Right atrium auricular region (tissue), 2 donors: ENCODE measurements at places on chromosomes 7 and 10. TPM values are rescaled to one million over a fixed set of nuclear protein-coding genes. Genes with fewer than 3 reads are reported as not detected.
A peak's percentile ranks its signal among the peaks of the same experiment; 100 is the strongest.

DNA sequence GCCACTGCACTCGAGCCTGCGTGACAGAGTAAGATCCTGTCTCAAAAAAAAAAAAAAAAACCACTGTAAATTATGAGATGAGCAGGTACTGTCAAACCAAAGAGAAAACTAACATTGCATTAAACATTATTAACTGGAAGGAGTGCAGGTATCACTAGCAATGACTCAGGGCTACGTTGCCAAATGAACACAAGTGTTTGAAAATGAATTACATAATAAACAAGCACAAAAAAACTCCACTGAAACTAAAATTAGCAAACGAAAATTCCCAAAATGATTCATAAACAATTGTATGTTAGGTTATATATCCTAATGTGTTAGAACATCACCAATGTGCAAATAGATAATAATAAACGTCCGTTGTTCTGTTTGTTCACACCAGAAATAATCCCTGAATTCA lies 42.8 kb downstream of the NSUN6 start:
- no peaks in the 10 kb centered on the region for H3K4me1 ChIP-seq
- no peak overlapping the region for H3K27ac ChIP-seq
- DNase-seq = no peak
- H3K36me3 ChIP-seq = no peaks in the 10 kb centered on the region

DNA sequence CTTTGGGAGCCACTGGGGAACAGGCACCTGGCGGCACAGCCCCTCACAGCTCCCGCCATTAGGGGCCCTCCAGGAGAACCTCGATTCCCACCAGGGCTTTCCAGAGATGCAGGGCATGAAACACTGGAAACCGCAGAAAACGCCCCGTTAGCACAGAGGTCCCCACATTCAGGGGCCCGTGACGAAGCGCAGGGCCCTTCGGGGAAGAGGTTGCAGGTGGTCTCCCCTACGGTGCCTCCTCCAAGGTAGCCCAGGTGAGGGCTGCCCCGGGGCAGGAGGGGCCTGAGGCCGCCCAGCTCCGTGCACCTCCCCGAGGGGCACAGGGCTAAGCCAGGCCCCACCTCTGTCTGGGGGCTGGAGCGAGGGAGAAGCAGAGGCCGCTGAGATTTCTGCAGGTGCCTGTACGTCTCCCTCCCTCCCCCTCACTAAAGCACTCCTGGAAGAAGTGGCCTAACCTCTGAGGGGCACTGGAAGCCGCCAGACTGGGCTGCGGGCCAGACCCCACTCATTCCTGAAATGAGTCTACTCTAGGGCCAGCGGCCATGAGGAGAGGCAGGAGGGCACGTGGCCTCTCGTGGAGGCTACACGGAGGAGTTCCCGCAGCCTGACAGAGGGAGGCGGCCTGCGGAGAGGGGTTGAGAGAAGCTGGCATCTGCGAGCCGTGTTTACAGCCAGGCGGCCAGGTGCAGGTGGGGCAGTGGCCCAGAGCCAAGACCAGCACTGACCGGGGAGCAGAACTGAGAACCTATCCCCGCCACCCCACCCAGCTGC lies 6.9 kb downstream of the PDGFA start:
- H3K27ac ChIP-seq = peak overlapping the region; percentile 96
- no peaks in the 10 kb centered on the region for H3K27me3 ChIP-seq

DNA sequence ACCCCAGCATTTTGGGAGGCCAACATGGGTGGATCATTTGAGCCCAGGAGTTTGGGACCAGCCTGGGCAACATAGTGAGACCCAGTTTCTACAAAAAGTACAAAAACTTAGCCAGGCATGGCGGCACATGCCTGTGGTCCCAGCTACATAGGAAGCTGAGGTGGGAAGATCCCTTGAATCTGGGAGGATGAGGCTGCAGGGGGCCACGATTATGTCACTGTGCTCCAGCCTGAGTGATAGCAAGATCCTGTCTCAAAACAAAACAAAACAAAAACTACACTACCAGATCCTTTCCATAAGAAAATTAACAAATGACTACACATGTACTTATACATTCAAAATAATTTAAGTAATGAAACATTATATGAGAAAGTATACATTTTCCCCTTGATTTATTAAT lies 116.4 kb upstream of the KLF6 start:
- H3K27ac ChIP-seq = no peak overlapping the region
- H3K4me3 ChIP-seq = no peak overlapping the region
- H3K36me3 ChIP-seq = no peaks in the 10 kb centered on the region

Gene CFTR
- 1.3 TPM for total RNA-seq

GRCh38 chr10:89873055-89873454 lies 171.7 kb downstream of the KIF20B start:
- no peak overlapping the region for H3K27ac ChIP-seq
- no peak overlapping the region for H3K4me3 ChIP-seq
- DNase-seq = no peak
- no peaks in the 10 kb centered on the region for H3K4me1 ChIP-seq
- H3K36me3 ChIP-seq = no peaks in the 10 kb centered on the region
- H3K27me3 ChIP-seq = no peaks in the 10 kb centered on the region

- H3K36me3 ChIP-seq = no peaks in the 10 kb centered on the region
- no peaks in the 10 kb centered on the region for H3K27me3 ChIP-seq
- H3K27ac ChIP-seq = no peak overlapping the region
- H3K4me3 ChIP-seq = no peak overlapping the region
Measured at GRCh38 chr7:36075561-36075960, 77.5 kb upstream of the EEPD1 start.

DNA sequence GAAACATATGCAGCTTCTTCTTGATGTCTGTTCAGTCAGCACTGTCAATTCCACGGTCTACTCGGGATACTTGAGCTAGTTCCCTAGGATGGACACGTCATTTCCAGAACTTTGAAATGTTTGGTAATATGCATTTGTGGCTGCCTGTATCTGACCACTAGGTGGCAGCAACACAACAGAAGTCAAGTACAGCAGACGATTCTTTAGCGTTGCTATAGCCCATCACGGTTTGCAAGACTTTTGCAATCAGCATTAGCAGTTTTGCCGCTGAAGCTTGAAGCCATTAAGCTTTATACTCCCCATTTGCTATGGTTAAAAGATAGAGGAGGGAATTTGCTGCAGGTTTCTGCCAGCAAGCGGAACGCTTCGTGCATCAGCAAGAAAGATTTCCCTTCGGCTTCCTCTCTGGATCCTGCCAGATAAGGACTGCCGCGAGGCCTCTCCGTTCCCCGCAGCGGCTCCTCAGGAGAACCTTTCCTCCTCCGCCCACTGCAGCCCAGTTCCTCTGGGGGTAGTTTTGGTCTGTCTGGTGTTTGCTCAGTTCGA lies 63.5 kb downstream of the ABCC2 start:
- no peak overlapping the region for H3K4me3 ChIP-seq
- no peaks in the 10 kb centered on the region for H3K36me3 ChIP-seq
- peaks cover 3% of the 10 kb centered on the region for H3K4me1 ChIP-seq
- no peak overlapping the region for H3K27ac ChIP-seq
- no peaks in the 10 kb centered on the region for H3K27me3 ChIP-seq

DNA sequence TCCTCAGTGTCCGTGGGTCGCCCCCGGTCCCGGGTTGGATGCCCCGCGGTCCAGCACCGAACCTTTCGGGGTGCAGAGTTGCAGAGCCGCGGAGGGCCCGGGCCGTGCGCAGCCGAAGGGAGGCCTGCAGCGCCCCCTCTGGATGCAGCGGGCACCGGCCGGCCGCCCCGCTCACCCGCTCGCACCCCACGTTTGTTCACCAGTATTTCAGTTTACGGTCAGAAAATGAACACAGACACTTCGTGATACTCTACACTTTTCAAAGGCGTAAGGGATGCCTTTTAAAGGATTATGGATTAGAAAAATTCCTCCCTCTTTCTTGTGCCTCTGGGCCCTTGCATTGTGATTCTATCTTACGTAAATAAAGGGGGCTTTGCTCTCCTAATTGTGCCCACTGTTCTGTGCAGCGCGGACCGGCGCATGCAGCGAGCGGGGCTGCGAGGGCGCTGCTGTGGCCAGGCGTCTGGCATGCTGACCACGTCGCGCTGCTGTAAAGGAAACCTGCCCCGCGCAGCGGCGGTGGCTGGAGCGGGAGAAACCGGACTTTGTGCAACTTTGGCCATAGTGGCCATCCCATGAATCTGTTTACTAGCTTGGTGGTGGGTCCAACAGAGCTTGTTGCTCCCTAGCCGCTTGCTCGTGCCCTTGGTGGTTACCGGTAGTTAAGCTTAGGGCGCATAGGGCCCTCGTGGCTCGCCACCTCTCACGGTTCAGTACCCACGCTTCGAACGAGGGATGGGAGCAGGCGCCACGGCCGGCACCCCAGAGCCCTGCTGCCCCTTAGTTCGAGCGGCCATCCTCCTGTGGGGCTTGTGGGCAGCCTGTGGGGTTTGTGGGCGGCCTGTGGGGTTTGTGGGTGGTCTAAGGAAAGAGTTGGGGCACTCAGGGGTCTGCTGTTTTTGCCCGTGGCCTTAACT lies 739 bp upstream of the MEST start:
- H3K4me3 ChIP-seq = peak overlapping the region; percentile 50
- H3K27me3 ChIP-seq = peaks cover 2% of the 10 kb centered on the region
- DNase-seq = no peak
- no peak overlapping the region for H3K27ac ChIP-seq
- H3K4me1 ChIP-seq = no peaks in the 10 kb centered on the region
- H3K36me3 ChIP-seq = no peaks in the 10 kb centered on the region

Gene BHLHA15
- 0.83 TPM for total RNA-seq

Gene VIPR2
- 13.4 TPM for total RNA-seq

DNA sequence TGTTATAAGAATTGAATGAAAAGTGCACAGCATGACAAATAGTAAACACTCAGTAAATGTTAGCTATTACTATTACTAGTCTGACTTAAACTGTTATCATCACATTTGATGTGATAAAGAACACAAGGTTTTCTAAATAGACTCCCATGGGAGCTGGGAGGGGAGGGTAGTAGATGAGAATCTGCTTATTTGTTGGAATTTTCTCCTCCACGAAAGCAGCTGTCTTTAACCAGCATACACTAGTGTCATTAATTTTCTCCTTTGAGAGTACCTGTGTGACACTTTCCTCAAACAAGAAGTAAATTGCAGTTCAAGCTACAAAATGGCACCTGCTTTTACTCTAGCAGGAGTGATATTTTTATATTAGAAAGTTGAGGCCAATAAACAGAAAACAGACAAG lies 200.1 kb downstream of the SKAP2 start:
- H3K27me3 ChIP-seq = no peaks in the 10 kb centered on the region
- no peak overlapping the region for H3K4me3 ChIP-seq
- no peak for DNase-seq
- no peaks in the 10 kb centered on the region for H3K4me1 ChIP-seq
- no peaks in the 10 kb centered on the region for H3K36me3 ChIP-seq
- no peak overlapping the region for H3K27ac ChIP-seq

DNA sequence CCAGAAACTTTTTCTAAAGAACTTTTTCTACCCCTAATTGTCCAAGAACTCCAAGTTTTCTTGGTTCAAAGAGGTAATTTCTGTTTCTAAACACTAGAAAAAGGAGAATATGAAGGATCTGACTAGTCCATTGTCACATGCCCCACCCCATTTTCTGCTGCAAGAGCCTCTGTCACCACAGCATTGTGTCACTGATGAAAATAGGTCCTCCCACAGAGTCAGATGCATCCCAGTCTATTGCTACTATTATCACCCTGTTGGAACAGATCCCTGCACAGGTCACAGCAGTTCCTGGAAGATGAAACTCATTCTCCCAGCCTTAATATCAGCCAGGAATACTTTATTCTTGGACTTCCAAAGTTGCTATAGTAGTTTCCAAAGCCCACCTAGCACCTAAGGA lies 7.5 kb upstream of the CFTR start:
- H3K36me3 ChIP-seq = no peaks in the 10 kb centered on the region
- DNase-seq = no peak
- H3K27me3 ChIP-seq = no peaks in the 10 kb centered on the region
- H3K4me3 ChIP-seq = no peak overlapping the region
- H3K4me1 ChIP-seq = no peaks in the 10 kb centered on the region

GRCh38 chr10:53406532-53406931 lies 633.9 kb upstream of the MBL2 start:
- H3K4me1 ChIP-seq = no peaks in the 10 kb centered on the region
- no peak overlapping the region for H3K27ac ChIP-seq
- H3K4me3 ChIP-seq = no peak overlapping the region

- no peak for DNase-seq
- no peak overlapping the region for H3K4me3 ChIP-seq
- no peaks in the 10 kb centered on the region for H3K27me3 ChIP-seq
- no peaks in the 10 kb centered on the region for H3K4me1 ChIP-seq
- no peaks in the 10 kb centered on the region for H3K36me3 ChIP-seq
- H3K27ac ChIP-seq = no peak overlapping the region
Measured at GRCh38 chr10:34861293-34862021, 46.4 kb upstream of the PARD3 start.

GRCh38 chr7:36526863-36527548 lies 137.3 kb downstream of the ANLN start:
- H3K27ac ChIP-seq = no peak overlapping the region
- no peak for DNase-seq
- no peaks in the 10 kb centered on the region for H3K36me3 ChIP-seq
- no peak overlapping the region for H3K4me3 ChIP-seq
- H3K27me3 ChIP-seq = no peaks in the 10 kb centered on the region
- H3K4me1 ChIP-seq = no peaks in the 10 kb centered on the region

DNA sequence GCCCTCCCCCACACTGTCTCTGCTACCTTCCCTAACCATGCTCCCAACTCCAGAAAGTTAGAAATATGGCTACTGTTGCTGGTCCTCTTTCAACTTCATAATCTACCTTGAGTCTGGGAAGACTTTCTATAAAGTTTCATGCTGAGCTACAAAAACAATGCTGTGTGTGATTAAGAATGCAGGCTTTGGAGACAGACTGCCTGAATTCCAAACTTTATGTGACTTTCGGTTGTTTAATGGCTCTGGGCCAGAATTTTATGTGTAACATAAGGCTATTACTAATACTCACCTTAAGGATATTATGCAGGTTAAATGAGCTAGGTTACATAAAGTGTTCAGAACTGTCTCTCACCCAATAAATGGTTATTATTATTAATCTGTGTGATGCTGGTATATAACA lies 19.1 kb downstream of the BET1 start:
- no peak for DNase-seq
- H3K36me3 ChIP-seq = no peaks in the 10 kb centered on the region

DNA sequence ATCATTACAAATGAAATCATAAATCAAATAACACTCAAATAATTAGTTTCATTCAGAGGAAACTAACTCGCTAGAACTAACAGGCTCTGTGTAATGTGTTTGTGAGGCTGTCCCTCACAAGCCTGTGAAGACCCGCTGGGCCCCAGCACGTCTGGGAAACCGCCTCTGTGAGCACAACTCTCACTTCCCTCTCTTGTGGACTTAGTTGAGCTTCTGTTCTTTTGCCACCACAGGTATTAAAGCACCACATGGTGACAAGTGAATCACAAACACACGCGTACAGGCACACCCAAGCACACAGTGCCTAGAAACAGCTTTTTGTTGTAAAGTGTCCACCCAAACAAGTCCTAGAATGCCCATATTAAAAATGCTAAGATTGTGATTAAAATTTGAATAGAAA lies 51.0 kb downstream of the ZNF777 start:
- H3K36me3 ChIP-seq = no peaks in the 10 kb centered on the region
- DNase-seq = no peak
- H3K27me3 ChIP-seq = no peaks in the 10 kb centered on the region

- H3K4me1 ChIP-seq = no peaks in the 10 kb centered on the region
- no peak overlapping the region for H3K4me3 ChIP-seq
- no peak overlapping the region for H3K27ac ChIP-seq
- H3K36me3 ChIP-seq = no peaks in the 10 kb centered on the region
Measured at GRCh38 chr7:116689790-116690259, 17.8 kb downstream of the MET start.

Gene FGFBP3
- 0.26 TPM for total RNA-seq

Gene PKD2L1
- not detected for total RNA-seq

Gene RBM28
- total RNA-seq = 12.7 TPM

Gene SFRP5
- 260 TPM for total RNA-seq

- no peaks in the 10 kb centered on the region for H3K27me3 ChIP-seq
- no peaks in the 10 kb centered on the region for H3K36me3 ChIP-seq
- no peak overlapping the region for H3K4me3 ChIP-seq
- peak; percentile 60 for DNase-seq
- no peaks in the 10 kb centered on the region for H3K4me1 ChIP-seq
- peak overlapping the region; percentile 24 for H3K27ac ChIP-seq
Measured at GRCh38 chr7:71015252-71015900, 116.6 kb upstream of the GALNT17 start.

Gene HGF
- 3.5 TPM for total RNA-seq
